ENCODE measurements at places on chromosomes 4 and X. TPM values are rescaled to one million over a fixed set of nuclear protein-coding genes. Genes with fewer than 3 reads are reported as not detected.

GRCh38 chr4:91267543-91267942 is 1036.2 kb upstream of the GRID2 start:
- no peak for DNase-seq

The STOX2 gene
- total RNA-seq, result under 0.01 TPM

- DNase-seq, result peak; percentile 71
Observed at GRCh38 chr4:113837397-113837796, 75.9 kb upstream of the CAMK2D start.

The EGF gene
- 4.9 TPM for total RNA-seq

GRCh38 chr4:181698221-181698620 is 545.0 kb upstream of the TENM3 start:
- no peak for DNase-seq

Measured in M059J (cell line).